ENCODE measurements at places on chromosomes 16 and 17. TPM values are rescaled to one million over a fixed set of nuclear protein-coding genes. Genes with fewer than 3 reads are reported as not detected.

The MAF gene
- total RNA-seq, result 0.46 TPM

The AHSP gene
- total RNA-seq, result not detected

The C16orf46 gene
- total RNA-seq, result 1.2 TPM

The KRT23 gene
- not detected for total RNA-seq

The BCL6B gene
- total RNA-seq, result 0.18 TPM

The CTNS gene
- 20.4 TPM for total RNA-seq

The CIBAR2 gene
- not detected for total RNA-seq

The CDRT15L2 gene
- total RNA-seq, result not detected

The QRICH2 gene
- total RNA-seq, result 0.92 TPM

- H3K4me3 ChIP-seq, result no peak overlapping the region
- no peak overlapping the region for H3K27ac ChIP-seq
- no peaks in the 10 kb centered on the region for H3K4me1 ChIP-seq
- no peaks in the 10 kb centered on the region for H3K36me3 ChIP-seq
- DNase-seq, result no peak
Observed at GRCh38 chr17:44959821-44960531, 8.1 kb downstream of the C1QL1 start.

GRCh38 chr17:69696650-69697049 lies 282.2 kb downstream of the MAP2K6 start:
- H3K4me3 ChIP-seq, result no peak overlapping the region
- no peaks in the 10 kb centered on the region for H3K4me1 ChIP-seq
- no peaks in the 10 kb centered on the region for H3K27me3 ChIP-seq
- no peaks in the 10 kb centered on the region for H3K36me3 ChIP-seq

GRCh38 chr16:87954826-87955225 lies 3.6 kb downstream of the BANP start:
- H3K27ac ChIP-seq, result no peak overlapping the region
- no peak for DNase-seq
- no peaks in the 10 kb centered on the region for H3K27me3 ChIP-seq
- H3K4me3 ChIP-seq, result no peak overlapping the region

- no peak for DNase-seq
- H3K27ac ChIP-seq, result no peak overlapping the region
- no peak overlapping the region for H3K4me3 ChIP-seq
Observed at GRCh38 chr17:77163001-77163400, 22.2 kb downstream of the SEC14L1 start.

- H3K27me3 ChIP-seq, result peaks cover 19% of the 10 kb centered on the region
- H3K27ac ChIP-seq, result no peak overlapping the region
- H3K36me3 ChIP-seq, result no peaks in the 10 kb centered on the region
- H3K4me1 ChIP-seq, result no peaks in the 10 kb centered on the region
- DNase-seq, result no peak
Observed at GRCh38 chr16:27389272-27389961, 12.6 kb upstream of the IL21R start.

GRCh38 chr16:59088431-59088830 lies 354.3 kb upstream of the GOT2 start:
- H3K4me3 ChIP-seq, result no peak overlapping the region
- DNase-seq, result no peak
- no peaks in the 10 kb centered on the region for H3K36me3 ChIP-seq
- H3K27me3 ChIP-seq, result no peaks in the 10 kb centered on the region
- H3K4me1 ChIP-seq, result no peaks in the 10 kb centered on the region
- no peak overlapping the region for H3K27ac ChIP-seq

DNA sequence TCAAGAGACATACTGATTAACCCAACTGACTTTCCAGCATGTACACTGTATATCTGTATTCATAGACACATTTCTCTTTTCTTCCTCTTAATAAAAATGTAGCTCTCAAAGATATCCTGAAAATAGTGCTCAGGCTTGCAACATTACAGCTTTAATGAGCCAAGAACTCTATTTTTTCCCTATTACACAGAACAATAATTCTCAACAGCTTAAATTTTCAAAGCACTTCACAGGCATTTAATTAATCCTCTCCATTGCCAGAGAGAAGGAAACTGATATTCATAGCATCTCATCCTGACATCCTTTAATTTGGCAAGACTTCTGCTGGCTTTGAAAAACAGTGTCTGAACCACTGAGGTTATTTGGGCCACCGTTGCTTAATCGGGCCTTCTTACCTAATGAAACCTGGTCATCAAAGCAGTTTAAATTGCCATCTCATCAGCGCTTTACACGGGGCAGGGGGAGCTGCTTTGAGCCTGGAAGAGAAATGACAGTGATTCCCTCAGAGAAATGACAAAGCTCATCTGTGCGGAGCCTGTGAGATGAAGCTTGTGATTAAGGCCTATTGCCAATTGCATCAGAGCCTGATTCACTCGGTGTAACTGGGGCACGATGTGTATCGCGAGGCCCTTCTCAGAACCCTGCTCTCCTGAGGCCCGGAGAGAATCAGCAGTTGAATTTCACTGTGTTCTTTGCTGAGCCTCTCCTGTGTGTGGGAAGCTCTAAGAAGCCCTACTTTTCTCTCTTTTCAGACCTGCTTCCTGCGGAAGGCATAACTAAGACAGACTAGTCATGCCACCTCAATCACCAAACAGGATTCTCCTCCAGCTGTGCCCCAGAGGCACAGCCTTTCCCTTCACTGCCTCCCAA lies 8.5 kb upstream of the SIAH1 start:
- no peak overlapping the region for H3K27ac ChIP-seq
- no peak overlapping the region for H3K4me3 ChIP-seq
- DNase-seq, result no peak

- H3K27ac ChIP-seq, result no peak overlapping the region
- H3K36me3 ChIP-seq, result no peaks in the 10 kb centered on the region
- no peak overlapping the region for H3K4me3 ChIP-seq
- peaks cover 10% of the 10 kb centered on the region for H3K4me1 ChIP-seq
- DNase-seq, result peak; percentile 42
Observed at GRCh38 chr16:57863434-57864160, 61.3 kb upstream of the KIFC3 start.

- no peaks in the 10 kb centered on the region for H3K36me3 ChIP-seq
- no peak for DNase-seq
- no peak overlapping the region for H3K4me3 ChIP-seq
- H3K27me3 ChIP-seq, result peaks cover 7% of the 10 kb centered on the region
- H3K4me1 ChIP-seq, result no peaks in the 10 kb centered on the region
Observed at GRCh38 chr16:5187402-5187952, 89.9 kb upstream of the EEF2KMT start.

DNA sequence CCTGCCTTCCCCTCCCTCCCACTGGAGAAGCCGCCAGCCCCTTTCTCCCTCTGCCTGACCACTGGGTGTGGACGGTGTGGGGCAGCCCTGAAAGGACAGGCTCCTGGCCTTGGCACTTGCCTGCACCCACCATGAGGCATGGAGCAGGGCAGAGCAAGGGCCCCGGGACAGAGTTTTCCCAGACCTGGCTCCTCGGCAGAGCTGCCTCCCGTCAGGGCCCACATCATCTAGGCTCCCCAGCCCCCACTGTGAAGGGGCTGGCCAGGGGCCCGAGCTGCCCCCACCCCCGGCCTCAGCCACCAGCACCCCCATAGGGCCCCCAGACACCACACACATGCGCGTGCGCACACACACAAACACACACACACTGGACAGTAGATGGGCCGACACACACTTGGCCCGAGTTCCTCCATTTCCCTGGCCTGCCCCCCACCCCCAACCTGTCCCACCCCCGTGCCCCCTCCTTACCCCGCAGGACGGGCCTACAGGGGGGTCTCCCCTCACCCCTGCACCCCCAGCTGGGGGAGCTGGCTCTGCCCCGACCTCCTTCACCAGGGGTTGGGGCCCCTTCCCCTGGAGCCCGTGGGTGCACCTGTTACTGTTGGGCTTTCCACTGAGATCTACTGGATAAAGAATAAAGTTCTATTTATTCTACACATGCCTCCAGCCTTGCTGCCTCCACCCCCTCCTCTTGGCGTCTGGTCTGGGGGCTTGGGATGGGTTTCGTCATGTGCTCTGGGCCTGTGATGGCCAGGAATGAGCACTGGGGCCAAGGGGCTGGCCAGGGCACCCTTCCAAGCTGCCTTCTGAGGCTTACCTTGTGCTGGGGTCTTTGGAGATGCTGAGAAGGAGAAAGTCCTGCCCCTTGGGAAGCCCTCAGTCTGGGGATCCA lies 7.3 kb downstream of the GJD3 start:
- H3K4me3 ChIP-seq, result no peak overlapping the region
- H3K36me3 ChIP-seq, result no peaks in the 10 kb centered on the region
- DNase-seq, result no peak
- no peaks in the 10 kb centered on the region for H3K27me3 ChIP-seq
- H3K4me1 ChIP-seq, result peaks cover 23% of the 10 kb centered on the region

DNA sequence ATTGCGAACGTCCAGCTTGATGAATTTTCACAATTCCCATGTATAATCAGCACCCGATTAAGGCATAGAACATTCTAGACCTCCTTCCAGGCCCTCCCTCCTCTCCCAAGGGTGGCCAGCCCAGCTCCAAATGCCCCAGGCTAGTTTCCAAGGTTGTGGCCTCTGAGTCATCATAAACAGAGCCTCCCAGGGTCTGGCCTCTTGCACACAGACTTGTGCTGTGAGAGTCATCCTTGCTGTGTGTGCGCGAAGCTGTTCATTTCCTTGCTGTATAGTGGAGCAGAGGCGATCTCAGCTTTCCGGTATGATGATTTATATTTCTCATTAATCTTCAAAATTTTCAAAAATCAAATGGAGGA lies 20.5 kb upstream of the JPH3 start:
- peak; percentile 80 for DNase-seq
- H3K27ac ChIP-seq, result peak overlapping the region; percentile 69
- H3K27me3 ChIP-seq, result no peaks in the 10 kb centered on the region

- no peak for DNase-seq
- H3K36me3 ChIP-seq, result no peaks in the 10 kb centered on the region
- H3K27ac ChIP-seq, result no peak overlapping the region
- no peak overlapping the region for H3K4me3 ChIP-seq
- no peaks in the 10 kb centered on the region for H3K27me3 ChIP-seq
Observed at GRCh38 chr16:79184464-79185030, 416.0 kb downstream of the MAF start.

DNA sequence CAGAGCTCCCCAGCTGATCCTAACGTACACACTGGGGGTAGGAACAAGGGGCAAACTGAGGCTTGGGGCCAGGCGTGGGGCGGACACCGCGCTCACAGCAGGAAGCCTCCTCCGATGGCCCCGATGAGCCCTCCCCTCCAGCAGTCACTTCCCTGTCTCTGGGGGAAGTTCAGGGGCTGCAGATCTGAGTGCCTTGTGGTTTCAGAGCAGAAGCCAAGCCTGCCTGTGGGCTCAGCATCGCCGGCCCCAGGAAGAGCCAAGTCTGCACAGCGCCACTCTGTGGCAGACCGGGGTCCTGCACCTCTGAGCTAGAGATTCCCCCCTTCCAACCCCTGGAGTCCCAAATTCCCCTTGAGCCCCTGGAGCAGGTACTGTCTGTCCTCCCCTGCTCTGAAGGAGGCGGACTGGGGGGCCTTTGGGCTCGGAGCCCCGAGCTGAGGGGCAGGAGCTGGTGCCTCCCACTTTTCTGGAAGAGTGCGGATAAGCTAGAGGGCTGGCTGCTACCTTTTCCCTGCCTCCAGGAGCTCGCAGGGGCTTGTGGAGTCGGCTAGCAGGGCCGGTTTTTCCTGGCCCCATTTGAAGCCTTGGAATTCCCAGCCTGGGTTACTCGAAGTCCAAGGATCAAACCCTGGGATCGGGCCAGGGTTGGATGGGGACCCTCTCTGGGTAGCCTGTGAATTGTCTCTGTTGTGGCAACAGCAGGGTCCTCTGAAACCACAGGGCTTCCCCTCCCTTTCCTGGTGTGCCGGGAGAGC lies 2.9 kb downstream of the GSE1 start:
- H3K4me3 ChIP-seq, result peak overlapping the region; percentile 56
- H3K27ac ChIP-seq, result peak overlapping the region; percentile 88
- no peak for DNase-seq
- H3K4me1 ChIP-seq, result peaks cover 33% of the 10 kb centered on the region

- no peaks in the 10 kb centered on the region for H3K36me3 ChIP-seq
- no peaks in the 10 kb centered on the region for H3K27me3 ChIP-seq
- no peak for DNase-seq
- peaks cover 10% of the 10 kb centered on the region for H3K4me1 ChIP-seq
Observed at GRCh38 chr16:84810518-84811273, 9.1 kb upstream of the CRISPLD2 start.

DNA sequence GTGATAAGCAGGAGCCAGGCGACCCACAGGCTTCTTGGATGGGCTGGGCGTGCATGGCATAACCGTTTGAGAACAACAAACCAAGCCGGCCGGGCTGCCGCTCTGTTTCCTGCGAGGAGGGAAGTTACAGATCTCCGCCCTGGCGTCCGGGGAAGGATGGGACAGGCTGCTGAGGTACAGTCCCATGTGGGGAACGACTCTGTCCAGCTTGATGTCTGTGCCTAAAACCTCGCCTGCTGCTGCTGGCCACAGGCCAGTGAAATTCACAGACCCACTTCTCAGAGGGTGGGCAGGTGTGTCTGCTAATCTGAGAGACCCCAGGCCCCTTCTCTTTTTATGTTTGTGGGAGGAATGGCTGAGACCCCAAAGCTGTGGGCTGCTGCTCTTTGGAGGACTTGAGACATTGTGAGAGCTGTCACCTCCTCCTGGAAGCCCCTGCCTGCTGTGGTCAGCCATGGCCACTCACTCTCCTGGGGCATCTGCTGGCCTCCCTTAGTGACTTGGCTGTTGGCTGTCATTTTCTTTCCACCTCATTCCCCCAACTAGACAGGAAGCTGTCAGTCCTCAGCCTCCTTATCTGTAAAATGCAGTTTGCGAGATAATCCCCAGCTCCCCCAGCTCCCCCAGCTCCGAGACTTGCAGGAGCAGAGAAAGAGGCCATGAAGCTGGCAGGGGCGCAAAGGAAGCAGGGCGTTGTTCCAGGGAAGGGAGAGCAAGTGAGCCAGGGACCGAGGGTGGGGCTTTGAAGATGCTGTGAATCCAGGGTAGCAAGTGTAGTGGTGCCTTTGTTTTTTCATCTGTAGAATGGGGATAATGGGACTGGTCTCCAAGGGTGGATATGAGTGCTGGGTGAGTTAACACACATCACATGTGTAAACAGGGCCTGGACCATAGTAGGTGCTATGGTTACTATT lies 51.0 kb downstream of the CMIP start:
- no peak for DNase-seq
- no peaks in the 10 kb centered on the region for H3K36me3 ChIP-seq
- H3K4me3 ChIP-seq, result no peak overlapping the region

GRCh38 chr16:12672986-12673385 lies 130.7 kb downstream of the CPPED1 start:
- H3K36me3 ChIP-seq, result no peaks in the 10 kb centered on the region
- no peaks in the 10 kb centered on the region for H3K27me3 ChIP-seq
- H3K27ac ChIP-seq, result no peak overlapping the region
- no peaks in the 10 kb centered on the region for H3K4me1 ChIP-seq
- no peak overlapping the region for H3K4me3 ChIP-seq

DNA sequence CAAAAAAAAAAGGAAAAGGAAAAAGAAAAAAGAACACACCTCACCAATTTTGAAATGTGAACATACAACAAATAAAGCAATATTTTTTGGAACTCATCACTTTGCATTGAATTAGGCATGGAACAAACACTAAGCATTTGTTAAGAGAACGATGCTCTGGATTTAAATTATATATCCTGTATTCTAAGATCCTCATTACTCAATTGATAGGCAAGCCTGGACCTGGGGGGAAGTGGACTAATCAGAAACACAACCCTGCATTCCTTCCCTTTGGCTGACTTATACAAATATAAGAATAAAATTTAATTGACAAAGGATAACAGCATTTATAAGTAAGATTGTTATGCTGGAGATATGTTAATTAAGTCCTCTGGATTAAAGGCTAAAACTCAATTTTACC lies 2.2 kb downstream of the GJC1 start:
- H3K27me3 ChIP-seq, result no peaks in the 10 kb centered on the region
- H3K36me3 ChIP-seq, result no peaks in the 10 kb centered on the region
- DNase-seq, result no peak
- peak overlapping the region; percentile 82 for H3K4me3 ChIP-seq

Measured in Panc1 (cell line).